ENCODE measurements at places on chromosomes 4 and X. TPM values are rescaled to one million over a fixed set of nuclear protein-coding genes. Genes with fewer than 3 reads are reported as not detected.

Gene XAGE2
- total RNA-seq, result not detected

Gene CT45A3
- total RNA-seq, result 205 TPM

Gene SPANXN3
- total RNA-seq, result not detected

Gene NUDT11
- total RNA-seq, result 3.6 TPM

Gene LGI2
- not detected for total RNA-seq

Gene ZC4H2
- 12.4 TPM for total RNA-seq

Gene SYTL4
- total RNA-seq, result 1.3 TPM

Measured in A375 (cell line).